A549 treated with DMSO at 1 μM for 4 hours (cell line): ENCODE measurements at places on chromosomes 1 and 21. TPM values are rescaled to one million over a fixed set of nuclear protein-coding genes. Genes with fewer than 3 reads are reported as not detected.

OR2L8 gene
- total RNA-seq: not detected in 5 replicates

IVL gene
- 0.04 to 0.07 TPM in 2 of 5 replicates, not detected in the others for total RNA-seq

FCRLB gene
- 1.2 to 1.9 TPM (median 1.7 TPM) in 5 replicates for total RNA-seq

ABCG1 gene
- 2.1 to 3.7 TPM (median 2.4 TPM) in 5 replicates for total RNA-seq

F5 gene
- total RNA-seq: 0.07 to 0.20 TPM (median 0.09 TPM) in 5 replicates

MAGOH gene
- total RNA-seq: 62.9 to 90.0 TPM (median 67.4 TPM) in 5 replicates

NLRP3 gene
- not detected in 5 replicates for total RNA-seq
